BJ (cell line): ENCODE measurements at places on chromosomes 2 and 18. TPM values are rescaled to one million over a fixed set of nuclear protein-coding genes. Genes with fewer than 3 reads are reported as not detected.

The DNAH6 gene
- polyA plus RNA-seq: 0.01 TPM in 2 replicates

The FBXO48 gene
- 0.49 and 0.97 TPM in 2 replicates for polyA plus RNA-seq

The SPIRE1 gene
- polyA plus RNA-seq: 11.6 and 16.4 TPM in 2 replicates

The FSHR gene
- polyA plus RNA-seq: not detected in 2 replicates

The FSIP2 gene
- 0.17 and 0.55 TPM in 2 replicates for polyA plus RNA-seq

The LRRC30 gene
- not detected in 2 replicates for polyA plus RNA-seq

The IL36B gene
- not detected in 2 replicates for polyA plus RNA-seq

The STARD7 gene
- polyA plus RNA-seq: 56.1 and 101 TPM in 2 replicates

The OBSL1 gene
- polyA plus RNA-seq: 47.2 and 75.9 TPM in 2 replicates

The SALL3 gene
- not detected in 2 replicates for polyA plus RNA-seq

The PMS1 gene
- polyA plus RNA-seq: 5.4 and 8.3 TPM in 2 replicates

The COL5A2 gene
- polyA plus RNA-seq: 351 and 383 TPM in 2 replicates

The C2orf81 gene
- polyA plus RNA-seq: 0.18 and 0.67 TPM in 2 replicates

The LYPD6 gene
- polyA plus RNA-seq: 7.1 and 9.4 TPM in 2 replicates

The FAM228B gene
- 4.2 and 7.6 TPM in 2 replicates for polyA plus RNA-seq

The TLX2 gene
- polyA plus RNA-seq: not detected in 2 replicates
